ENCODE measurements at places on chromosomes 11 and 22.

- DNase-seq, result no peak
Measured at GRCh38 chr11:113260541-113260940, 53.8 kb upstream of the TTC12 start.

GRCh38 chr11:63298258-63298657 is 54.9 kb upstream of the SLC22A25 start:
- DNase-seq, result no peak

DNA sequence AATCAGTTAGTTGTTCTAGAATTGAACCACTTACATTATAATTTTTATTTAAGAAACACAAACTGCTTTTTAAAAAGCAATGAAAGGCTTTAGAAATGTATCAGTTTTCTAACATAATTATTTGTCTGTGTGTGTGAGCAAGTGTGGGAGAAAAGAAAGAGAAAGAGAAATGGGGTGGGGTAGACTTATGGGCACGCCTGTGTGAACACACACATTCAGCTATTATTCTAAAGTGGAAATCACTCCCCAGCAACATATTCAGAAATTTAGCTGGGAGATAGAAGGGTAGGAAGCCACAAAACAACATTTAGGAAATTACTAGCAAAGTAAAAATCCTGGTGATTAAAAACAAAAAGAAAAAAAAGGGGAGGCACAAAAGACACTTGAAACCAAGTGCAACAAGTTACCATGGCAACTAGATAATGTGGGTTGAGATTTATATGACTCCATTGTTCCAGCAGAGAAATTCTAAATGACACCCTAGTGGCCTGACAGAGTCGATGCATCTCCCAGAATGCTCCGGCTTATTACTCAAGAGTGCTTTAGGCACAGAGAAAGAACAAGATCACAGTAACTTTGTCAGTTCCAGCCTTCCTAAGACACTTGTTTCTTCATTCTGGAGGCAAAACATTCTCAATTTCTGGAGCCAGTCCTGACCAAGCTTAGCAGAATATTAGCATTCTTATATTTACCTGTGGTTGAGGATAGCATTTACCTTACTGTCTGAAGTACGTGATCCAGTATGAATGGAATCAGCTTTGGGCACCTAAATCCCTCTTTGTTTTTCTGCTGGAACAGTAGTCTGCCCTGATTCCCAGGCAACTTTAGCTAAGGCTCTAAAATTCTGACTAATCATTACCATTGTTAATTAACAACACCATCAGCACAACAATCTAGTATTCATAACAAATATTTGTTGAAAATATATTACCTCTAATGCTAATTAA is 444.4 kb downstream of the DLG2 start:
- DNase-seq, result no peak

DNA sequence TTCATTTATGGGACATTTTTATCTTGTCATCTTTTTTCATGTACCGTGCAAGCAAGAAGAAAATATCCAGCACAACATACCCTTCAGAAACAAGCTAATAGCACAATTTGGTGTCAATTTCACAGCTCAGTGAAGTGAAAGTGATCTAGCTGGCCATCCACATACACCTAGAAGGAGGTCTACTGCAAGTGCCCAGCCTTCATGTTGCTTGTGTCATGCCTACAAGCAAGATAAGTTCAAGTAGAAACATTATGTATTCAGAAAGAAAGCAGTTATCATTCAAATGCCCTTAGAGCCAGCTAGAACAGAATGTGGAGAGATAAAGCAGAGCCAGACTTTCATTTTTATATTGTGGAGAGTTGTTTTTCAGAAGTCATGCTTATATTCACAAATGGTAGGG is 325.7 kb upstream of the PITPNB start:
- no peak for DNase-seq

- DNase-seq, result no peak
Measured at GRCh38 chr11:10026514-10026913, 267.5 kb downstream of the SBF2 start.

- no peak for DNase-seq
Measured at GRCh38 chr22:35868938-35869337, 151.3 kb downstream of the APOL5 start.

GRCh38 chr22:46747646-46748045 is 9.6 kb upstream of the CERK start:
- DNase-seq, result no peak

DNA sequence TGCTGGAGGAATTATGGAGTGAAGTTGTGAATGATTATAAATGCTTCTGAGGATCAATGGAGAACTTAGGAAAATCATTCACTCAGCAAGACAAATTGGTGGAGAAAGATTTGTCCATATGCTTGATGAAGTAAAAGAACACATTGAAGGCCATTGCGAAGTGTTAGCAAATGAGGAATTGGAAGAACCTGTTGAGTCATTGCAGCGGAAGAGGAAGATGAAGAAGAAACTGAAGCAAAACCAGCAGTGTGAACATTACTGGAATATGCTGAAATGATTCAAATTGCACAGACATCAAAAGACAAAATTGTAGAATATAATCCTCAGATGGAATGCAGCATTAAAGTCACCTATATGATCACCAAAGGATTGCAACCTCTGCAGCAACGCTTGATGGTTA is 168.1 kb downstream of the ADAMTS15 start:
- no peak for DNase-seq

GRCh38 chr22:47196881-47197772 is 434.7 kb downstream of the TBC1D22A start:
- no peak for DNase-seq

- DNase-seq, result no peak
Measured at GRCh38 chr22:35172442-35172841, 84.9 kb upstream of the HMGXB4 start.

GRCh38 chr11:72685560-72686480 is 11.6 kb upstream of the PDE2A start:
- no peak for DNase-seq

DNA sequence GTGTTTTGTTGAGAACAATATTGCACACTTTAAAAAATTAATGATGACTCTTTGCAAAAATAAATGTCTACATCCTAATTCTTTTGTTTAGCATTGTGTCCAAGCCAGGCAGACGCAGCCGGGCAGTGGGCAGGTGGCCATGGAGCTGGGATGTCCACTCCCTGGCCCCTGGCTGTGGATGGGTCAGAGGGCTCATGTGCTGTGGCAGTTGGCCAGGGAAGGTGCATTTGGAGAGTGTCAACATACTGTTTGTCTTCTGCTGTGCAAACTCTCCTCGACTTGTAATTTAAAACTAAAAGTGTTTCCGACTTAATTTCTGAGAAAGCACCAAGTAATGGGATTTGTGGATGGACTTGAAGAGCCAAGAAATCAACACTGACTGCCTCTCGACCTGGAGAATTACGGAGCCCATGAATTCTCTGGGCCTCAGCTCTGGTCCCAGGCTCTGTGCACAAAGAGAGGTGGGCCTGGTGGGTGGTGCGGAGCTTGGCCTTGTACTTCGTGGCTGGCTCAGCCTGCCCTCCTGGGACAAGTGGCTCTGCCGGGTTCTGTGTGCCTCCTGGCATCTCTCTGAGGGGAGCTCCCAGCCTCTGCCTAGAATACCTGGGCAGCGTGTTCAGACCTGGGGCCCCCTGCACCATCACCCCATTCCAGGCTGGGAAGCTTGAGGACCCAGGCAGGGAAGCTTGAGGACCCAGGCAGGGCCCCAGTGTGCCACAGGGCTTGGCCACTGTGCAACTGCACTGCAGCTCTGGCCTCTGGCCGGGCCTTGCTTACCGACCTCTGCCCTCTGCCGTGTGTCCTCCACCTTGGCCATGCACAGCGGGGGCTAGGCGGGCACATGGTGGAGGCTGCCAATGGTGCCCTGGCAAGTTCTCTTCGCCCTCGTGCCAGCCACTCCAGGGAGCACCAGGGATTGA is 46.4 kb downstream of the RTN4R start:
- no peak for DNase-seq

- no peak for DNase-seq
Measured at GRCh38 chr11:16611401-16611921, 127.0 kb upstream of the C11orf58 start.

GRCh38 chr11:35321532-35322317 is 97.6 kb downstream of the SLC1A2 start:
- DNase-seq, result no peak
